ENCODE measurements at places on chromosomes 1 and 21.

GRCh38 chr1:223225481-223225880 lies 82.4 kb upstream of the TLR5 start:
- DNase-seq: no peak

DNA sequence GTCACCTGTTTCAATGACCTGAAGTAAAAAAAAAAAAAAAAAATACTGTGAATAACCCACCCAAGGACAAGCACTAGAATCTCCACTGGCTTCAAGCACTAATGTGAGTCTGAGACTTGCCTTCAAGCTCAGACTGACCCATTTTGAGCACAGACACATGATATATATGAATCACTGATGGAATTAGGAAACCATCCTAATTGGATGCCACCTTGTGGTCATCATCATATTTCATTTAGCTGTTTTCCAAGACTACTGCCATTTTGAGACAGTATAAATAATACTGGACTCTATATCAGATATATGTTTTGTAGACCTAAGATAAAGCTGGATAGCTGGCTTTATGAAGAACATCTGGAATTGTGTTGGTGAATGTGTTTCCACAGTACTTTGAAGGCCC lies 1232.0 kb downstream of the KCNT2 start:
- no peak for DNase-seq

DNA sequence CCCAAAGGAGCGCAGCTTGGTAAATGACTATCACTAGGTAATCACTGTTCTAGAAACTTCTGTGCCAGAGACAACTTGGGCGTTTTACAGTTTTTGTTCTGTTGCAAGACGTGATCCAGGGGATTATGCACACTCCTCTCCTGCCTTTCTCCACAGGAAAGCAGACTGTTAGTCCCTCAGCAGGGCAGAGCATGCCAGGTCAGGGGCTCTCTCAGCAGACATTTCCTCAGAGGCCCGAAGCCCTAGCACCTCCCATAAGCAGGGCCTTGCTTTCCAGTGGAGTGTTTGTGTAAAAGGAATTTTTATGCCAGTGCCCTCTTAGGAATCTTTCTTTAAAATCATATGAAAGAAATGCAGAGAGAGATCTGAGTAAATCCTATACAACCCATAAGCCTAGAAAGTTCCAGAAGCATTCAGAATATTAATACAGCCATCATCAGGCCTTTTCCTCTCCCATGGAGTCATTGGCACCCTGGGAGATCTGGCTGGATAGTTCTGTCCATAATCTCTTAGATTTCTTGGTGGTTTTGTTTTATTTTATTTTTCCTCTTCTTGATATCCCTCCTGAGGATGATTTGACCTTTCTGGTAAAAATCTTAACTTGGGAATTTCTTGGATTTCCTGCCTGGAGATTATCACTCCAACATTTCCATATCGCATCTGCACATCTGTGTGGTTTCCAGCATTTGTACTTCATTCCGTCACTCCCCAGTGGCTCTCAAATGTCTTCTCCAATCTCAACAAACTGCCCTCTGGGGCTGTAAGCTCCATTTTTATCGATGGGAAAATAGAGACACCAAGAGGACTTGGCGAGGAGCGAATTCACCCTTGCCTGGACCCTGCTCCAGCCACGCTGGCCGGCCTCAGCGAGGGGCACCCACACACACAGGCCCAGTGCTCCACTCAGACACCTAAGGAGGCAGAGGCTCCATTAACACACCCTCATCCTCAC lies 116.1 kb downstream of the PSMG1 start:
- DNase-seq: no peak

- DNase-seq: no peak
Observed at GRCh38 chr1:63634471-63634870, 41.3 kb downstream of the PGM1 start.

GRCh38 chr1:219209578-219209977 lies 35.9 kb downstream of the LYPLAL1 start:
- no peak for DNase-seq

- no peak for DNase-seq
Observed at GRCh38 chr21:35394634-35395369, 345.7 kb upstream of the RUNX1 start.

DNA sequence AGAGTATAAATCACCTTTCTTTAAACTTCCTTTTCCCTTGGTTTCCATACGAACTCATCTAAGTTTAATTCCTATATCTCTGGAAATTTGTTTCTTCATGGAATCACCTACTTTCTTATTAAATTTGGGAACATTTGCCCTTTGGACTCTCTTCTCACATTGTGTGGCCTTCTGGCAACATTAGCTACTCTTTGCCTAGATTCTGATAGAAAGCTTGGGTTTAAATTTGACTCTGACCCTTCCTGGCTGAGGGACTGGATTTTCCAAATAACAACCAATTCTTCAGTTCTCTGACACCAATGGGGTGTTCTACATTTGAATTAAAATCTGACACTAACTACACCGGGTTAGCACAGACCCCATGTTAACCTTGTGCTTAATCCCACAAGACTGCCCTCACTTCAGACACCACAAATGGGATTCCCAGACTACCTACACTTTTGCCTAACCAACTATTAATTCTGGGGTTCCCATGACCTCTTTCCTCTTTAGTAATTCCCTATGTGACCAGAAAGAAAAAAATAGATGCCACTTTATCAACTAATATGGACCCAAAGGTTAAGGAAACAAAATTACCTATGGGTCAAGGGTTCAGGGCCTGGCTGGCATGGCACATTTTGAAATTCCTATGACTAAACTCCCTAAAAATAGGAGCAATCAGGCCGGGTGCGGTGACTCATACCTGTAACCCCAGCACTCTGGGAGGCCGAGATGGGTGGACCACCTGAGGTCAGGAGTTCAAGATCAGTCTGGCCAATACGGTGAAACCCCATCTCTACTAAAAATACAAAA lies 9.7 kb upstream of the THEM4 start:
- no peak for DNase-seq

GRCh38 chr1:18697541-18697940 lies 66.9 kb downstream of the PAX7 start:
- DNase-seq: no peak

DNA sequence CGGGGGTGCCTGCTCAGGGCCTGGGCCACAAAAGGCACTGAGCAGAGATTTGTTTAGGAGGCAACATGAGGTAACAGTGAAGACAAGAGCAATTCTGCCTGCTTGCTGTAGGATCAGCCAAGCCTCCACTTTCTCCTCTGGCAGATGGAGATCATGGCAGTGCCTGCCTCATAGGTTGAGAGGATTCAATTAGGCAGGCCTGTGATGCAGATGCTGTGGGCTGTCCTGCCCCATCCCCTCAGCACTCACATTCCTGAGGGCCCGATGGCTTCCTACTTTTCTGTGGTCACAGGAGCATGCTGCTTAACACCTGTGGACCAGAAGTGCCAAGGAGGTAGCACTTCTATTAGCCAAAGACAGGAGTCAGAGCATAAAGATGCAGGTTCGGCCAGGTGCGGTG lies 1.2 kb upstream of the UBL4B start:
- DNase-seq: no peak

DNA sequence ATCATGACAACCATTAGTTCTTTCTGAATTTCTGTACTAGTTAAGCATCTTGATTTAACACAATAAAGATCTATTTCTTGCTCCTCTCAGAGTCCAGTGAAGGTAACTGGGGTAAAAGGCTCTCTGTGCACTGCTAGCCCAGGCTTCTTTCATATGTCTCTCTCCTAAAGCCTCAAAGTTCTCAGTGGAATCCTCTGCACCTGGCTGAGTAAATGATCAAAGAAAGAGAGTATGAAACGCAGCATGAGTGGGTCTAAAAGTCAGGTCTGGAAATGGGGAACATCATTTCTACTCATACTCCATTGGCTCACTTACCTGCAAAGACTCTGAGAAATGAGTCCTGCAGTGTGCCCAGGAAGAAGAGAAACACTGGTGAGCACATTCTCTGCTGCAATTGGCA lies 418.5 kb downstream of the PTPRC start:
- peak; percentile 30 for DNase-seq

GRCh38 chr1:209611771-209612570 lies 28.5 kb downstream of the CAMK1G start:
- DNase-seq: no peak

DNA sequence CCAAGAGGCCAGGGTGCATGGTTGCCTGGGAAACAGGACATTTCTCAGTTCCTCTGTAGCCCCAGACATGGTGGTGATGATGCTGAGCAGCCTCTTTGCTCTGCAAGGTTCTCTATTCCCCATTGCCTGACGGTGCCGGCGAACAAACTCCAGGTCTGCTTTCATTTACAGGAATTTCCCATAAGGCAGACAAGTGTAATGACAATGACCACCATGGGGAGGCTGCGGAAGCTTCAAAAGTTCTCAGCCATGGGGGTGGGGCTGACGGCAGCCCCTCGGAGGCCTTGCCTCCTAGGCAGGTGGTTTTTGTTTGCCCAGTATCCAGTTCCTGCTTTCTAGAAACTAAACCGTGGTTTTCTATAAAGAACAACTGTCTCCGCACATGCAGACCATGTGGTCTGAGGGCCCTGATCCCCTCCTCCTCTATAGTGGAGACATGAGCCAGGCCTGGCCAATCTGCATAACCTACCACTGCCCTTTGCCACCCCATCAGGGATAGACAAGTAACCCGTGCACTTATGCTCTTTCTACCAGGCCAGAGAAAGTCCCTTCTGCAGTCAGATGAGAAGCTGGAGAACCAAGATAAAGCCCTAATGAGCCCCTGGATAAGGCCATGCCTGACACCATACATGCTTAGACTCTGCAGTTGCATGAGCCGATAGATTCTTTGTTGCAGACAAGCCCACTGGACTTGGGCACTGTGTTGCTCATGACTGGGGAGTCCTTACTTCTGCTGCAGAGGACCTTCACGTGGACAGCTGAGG lies 54.1 kb downstream of the LDLRAD2 start:
- no peak for DNase-seq

- no peak for DNase-seq
Observed at GRCh38 chr1:237590386-237590785, 300.3 kb downstream of the ZP4 start.

DNA sequence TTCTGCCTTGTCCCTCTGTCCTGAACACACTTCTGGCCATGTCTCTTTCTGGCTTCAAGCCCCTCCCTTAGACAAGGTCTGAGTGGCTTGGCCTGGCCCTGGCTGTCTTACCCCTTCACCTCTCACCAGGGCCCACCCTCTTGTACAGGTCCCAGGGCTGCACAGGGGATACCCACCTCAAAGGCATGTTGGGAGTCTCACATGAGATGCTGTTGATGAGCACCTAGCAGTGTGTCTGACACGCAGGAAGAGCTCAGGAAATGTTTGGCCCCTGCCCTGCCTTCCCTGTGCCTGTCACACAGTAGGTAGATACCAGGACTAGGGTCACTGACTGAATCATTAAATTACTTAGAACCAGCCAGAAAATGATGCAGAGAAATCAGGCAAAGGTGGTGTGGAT lies 16.6 kb downstream of the ZNF362 start:
- no peak for DNase-seq

Measured in pons (tissue), 1 donor.